ENCODE measurements at places on chromosomes 3 and 15.
A peak's percentile ranks its signal among the peaks of the same experiment; 100 is the strongest.

DNA sequence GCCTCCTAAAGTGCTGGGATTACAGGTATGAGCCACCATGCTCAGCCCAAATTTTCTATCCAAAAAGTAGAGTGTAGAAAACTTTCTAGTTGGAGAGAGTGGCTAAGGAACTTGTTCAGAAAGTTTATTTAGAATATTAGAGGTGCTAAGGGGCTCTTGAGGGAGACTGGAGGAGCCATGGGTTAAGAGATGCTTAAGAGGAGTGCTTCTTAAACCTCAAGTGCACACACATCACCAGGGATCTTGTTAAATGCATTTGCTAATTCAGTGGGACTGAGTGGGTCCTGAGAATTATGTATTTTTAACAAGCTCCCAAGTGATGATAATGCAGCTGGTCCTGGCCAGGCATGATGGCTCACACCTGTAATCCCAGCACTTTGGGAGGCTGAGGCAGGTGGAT, 29.7 kb upstream of the SLMAP start:
- no peak for DNase-seq

DNA sequence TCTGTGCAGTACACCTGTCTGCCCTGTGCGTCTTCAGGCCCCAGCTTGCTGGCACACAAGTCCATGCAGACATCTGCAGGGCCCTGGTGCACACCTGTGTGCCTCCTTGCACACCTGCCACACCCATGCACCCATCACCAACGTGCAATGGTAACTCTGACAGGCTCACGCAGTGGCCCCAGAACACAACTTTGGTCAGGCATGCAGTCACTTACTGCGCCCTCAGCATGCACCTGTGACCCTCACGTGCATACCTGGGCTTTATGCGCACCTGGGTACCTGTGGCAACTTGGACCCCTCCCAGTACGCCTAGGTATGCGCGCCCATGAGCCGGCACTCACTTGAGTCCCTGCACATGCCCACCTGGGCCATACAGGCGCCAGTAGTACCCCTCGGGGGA, 1.7 kb downstream of the PLXND1 start:
- no peak for DNase-seq

DNA sequence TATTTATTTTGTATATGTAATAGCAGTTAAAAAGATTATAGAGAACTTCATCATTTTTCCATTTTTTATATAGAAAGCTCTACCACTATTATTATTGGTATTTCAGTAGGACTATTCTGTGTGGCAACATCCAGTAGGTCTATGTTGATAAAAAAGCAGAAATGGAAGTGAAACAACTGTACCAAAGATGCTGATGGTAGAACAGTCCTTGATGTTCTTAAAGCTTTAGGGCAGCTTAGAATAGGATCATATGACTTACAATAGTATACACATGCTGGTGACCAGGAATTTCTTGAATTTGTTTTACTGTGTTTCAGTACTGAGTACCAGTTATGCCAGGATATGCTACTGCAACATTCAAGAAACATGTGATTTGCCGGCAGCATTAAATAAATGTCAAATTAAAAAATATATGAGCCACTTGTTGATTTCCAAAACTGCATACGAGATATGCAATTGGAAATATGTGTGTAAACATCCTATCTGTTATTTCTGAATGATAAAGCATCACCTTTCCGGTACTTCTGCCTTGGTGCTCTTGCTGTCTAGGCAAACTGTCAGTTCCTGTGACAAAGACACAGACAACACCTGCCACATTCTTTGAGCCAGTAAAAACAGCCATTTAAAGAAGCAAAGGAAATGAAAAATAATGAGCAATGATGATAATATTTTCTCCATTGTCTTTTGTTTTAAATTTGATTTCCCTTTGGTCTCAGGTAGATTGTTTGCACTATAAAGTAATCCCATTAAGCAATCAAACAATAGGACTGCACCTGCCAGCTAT, 649.2 kb downstream of the ZPLD1 start:
- DNase-seq: no peak

- DNase-seq: no peak
These were observed 21.7 kb downstream of the CCR9 start for GRCh38 chr3:45907769-45908705.

- no peak for DNase-seq
These were observed 73.8 kb downstream of the SYNPR start for GRCh38 chr3:63352008-63352279.

- DNase-seq: no peak
These were observed 850.0 kb downstream of the CADM2 start for GRCh38 chr3:85808755-85809154.

- no peak for DNase-seq
These were observed 218.8 kb upstream of the HES1 start for GRCh38 chr3:193917158-193917557.

DNA sequence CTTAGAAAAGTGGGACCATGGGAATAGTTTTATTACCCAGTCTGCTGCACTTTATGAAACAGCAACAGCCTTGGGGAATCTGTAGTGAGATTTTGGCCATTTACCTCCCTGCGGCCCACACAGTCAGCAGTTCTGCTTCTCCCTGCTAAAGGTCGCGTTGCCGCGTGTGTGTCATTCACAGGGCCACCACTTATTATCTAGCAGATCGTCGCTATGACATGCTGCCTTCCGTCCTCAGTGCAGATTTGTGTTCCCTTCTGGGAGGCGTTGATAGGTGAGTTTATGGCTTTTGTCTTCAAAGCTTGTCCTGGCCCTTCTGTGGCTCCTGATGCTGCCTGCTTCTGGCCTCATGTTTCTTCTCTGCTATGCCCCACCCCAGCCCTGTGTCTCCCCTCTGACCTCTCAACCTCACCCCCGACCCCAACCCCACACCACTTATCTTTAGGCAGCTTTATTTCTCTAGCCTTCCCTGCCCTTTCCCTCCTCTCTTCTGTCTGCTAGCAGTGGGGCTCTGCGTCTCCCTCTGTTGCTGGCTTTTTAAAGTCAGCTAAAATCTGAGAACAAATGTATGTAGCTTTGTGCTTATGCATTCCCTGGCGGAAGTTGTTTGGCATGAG, 30.1 kb downstream of the DIS3L start:
- no peak for DNase-seq

GRCh38 chr15:84590406-84590805, 10.4 kb upstream of the ZSCAN2 start:
- DNase-seq: no peak

GRCh38 chr3:61573441-61573840, 12.1 kb downstream of the PTPRG start:
- no peak for DNase-seq

DNA sequence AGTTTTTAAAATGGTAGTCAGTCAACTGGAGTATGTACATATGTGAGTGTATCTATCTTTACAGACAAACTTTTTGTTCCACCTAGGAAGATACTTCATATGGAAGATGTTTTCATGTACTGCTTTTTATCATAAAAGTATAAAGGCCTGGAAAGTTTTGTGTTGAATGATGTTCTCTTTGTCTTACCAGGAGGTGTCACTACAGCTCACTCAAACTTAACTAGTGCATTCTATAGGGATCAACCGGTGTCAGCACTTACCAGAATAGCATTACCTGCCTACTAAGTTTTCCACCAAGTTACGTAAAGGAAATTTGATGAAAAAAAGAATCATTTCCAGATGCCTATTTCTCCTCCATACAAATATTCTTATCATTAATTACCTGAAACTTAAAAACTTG, 522.6 kb upstream of the SEMA6D start:
- DNase-seq: no peak

- no peak for DNase-seq
These were observed 122.0 kb downstream of the KLF13 start for GRCh38 chr15:31448635-31448979.

- DNase-seq: no peak
These were observed 252.0 kb upstream of the VEPH1 start for GRCh38 chr3:157755233-157755632.

GRCh38 chr3:37540786-37541185, 320.9 kb upstream of the CTDSPL start:
- no peak for DNase-seq

DNA sequence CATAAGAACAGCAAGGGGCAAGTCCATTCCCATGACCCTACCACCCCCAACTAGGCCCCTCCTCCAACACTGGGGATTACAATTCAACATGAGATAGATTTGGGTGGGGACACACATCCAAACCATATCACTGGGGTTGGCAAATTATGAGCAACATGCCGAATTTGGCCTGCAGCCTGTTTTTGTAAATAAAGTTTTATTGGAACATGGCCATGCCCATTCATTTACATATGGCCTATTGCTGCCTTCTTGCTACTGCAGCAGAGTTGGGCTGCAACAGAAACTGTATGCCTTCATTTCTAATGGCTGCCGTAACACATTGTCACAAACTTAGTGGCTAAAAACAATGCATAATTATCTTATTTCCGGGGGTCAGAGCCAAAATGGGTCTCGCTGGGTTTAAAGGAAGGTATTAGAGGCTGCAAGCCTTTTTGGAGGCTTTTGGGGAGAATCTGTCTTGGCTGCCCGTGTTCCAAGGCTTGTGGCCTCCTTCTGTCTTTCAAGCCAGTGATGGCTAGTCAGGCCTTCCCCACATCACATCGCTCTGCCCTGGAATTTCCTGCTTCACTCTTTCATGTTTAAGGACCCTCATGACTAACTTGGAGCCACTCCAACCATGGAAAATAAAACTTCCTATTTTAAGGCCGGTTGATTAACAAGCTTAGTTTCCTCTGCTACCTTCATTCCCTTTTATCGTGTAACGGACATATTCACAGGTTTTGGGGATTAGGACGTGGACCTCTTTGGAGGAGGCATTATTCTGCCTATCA, 428.5 kb upstream of the PROK2 start:
- DNase-seq: no peak

DNA sequence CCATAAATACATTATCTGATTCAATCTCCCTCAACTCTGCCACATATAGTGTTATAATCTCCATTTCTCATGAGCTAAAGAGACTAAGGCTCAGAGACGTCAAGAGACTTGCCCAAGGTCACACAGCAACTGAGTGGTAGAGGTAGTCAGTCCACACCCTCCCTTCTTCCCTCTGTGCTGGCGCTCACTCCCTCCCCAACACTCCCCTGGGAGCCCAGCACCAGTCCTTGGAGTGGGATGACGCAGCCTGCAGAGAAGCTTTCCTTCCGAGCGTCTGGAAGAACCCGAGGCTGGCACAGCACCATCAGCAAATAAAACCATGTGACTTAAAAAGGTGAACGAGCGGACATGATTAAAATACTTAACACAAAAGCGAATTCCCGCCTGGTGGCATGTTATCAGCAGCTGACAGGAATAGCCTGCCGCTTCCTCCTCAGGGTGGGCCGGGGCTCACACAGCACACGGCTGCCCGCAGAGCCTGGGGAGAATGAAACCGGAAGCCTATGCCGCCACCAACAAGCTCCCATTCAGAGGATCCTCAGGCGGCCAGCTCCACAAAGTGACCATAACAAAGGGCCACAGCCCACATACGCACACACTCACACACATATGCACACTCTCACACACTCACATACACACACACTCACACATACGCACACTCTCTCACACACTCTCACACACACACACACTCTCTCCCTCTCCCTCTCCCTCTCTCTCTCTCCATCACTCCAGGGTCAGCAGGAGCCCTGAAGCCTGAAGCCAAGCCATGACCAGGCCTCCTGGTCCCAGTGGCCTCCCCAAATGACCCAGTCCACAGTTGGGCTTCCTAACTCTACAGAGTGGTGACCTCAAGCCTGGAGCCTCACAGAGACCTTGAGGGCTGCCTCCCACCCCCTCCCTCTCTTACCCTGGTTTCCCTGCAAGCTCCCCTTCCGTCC, 120.5 kb downstream of the XXYLT1 start:
- DNase-seq: peak; percentile 34

GRCh38 chr15:101426761-101427333, 62.7 kb downstream of the PCSK6 start:
- DNase-seq: no peak

GRCh38 chr15:81115054-81115939, 18.8 kb upstream of the CFAP161 start:
- DNase-seq: no peak

DNA sequence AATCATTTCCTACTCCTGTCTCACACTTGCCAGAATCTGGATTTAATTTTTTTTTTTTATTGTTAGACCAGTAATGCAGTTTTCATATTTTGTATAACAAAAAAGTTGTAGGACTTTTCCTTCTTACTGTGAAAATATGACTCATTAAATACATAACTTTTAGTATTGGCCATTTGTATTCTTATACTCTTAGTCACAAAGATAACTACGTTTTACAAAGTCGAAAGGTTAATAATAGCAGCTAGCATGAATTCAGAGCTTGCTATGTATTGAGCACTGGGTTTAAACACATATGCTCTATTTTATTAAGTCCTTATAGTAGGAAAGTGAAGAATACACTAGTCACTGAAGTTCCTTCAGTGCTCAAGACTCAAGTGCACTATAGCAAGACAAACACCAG, 43.1 kb downstream of the LRRN1 start:
- DNase-seq: no peak

Data from midbrain (tissue), 1 donor.